ENCODE measurements at places on chromosomes 1 and 21.

DNA sequence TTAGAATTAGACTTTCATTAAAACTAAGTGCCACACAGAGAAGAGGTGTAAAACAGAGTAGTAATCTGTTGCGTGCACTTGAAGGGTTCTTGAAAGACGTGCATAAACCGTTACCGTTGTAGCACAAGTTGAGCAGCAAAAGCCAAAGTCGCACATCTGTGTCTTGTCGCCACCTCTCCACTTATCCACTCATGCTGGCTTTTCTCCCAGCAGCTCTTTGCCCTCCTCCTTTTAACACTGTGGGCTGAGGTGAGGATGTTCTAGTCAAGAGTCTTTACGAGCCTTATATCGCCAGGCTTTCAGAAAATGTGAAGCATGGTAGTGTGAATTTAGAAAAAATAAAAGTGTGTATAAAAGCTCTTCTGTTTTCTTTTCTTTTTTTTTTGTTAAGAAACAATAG, 48.0 kb downstream of the NR5A2 start:
- peak; percentile 14 for DNase-seq

DNA sequence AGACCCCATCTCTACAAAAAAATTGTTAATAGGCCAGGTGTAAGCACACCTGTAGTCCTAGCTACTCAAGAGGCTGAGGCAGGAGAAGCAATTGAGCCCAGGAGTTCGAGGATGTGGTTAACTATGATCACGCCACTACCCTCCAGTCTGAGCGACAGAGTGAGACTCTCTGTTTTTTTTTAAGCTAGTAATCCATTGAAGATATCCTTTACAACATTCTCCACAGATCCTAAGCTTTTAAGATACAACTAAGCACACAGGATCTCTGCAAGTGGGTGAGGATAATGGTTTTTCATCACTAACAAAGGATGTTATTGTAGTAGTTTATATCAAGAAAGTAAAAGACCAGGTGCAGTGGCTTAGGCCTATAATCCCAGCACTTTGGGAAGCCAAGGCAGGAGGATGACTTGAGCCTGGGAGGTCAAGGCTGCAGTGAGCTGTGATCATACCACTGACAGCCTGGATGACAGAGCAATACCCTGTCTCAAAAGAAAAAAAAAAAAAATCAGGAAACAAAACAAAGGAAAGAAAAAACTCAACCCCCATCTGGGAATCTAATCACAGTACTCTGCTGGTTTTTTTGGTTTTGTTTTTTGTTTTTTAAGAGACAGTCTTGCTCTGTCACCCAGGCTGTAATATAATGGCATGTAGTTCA, 166.1 kb downstream of the RERE start:
- DNase-seq = no peak

- peak; percentile 65 for DNase-seq
Measured at GRCh38 chr1:23062271-23062670, 43.0 kb downstream of the KDM1A start.

DNA sequence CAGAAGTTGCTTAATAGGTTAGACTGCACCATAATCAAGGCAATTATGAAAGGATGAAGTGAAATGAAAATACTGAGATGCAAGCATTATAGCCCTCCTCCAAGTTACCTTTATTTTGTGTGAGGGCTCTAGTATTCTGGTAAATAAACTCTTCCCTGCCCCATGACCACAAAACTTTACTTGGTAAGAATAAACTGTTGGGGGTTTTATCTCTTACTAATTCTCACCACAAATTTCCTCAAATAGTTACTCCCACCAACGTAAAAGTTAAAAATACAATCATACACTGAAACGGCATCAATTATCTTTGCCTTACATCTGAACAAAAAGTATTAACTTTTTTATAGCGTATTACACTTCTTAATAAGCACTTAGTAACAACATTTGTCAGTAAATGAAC, 29.5 kb downstream of the C21orf91 start:
- DNase-seq = no peak

- DNase-seq = no peak
Measured at GRCh38 chr1:109391626-109392025, 6.1 kb downstream of the SORT1 start.

DNA sequence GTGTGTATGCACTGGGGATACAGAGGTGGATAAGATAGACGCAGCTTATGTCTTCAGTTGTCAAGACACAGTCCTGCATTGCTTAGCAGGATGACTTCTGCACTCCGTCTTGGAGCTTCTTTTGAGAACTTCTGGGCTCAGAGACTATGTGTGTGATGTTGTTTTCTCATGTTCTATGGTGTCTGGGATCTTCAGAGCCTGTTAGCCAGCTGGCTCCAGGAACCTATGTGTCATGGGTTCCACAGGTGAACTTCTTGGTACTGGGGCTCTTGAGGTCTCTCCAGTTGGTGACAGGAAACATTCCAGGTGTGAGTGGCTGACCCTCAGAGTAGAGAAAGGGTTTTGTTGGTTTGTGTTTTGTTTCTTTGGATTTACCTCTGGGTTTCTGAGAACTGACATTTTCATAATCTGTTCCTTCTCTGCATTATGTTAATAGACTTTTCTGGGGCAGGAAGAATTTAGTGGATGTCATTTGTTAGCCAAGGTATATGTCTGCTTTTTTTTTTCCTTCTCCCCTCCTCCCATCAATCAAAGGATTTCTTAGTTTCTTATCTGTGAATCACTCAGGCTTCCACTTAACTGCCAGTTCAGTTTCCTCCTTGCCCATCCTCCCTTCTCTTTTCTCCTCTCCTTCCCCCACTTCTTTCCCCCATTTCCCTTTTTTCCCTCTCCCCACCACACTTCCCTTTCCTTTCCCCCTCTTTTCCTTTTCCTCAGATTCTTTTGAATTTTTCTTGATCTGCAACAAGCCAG, 18.1 kb downstream of the FGGY start:
- DNase-seq = peak; percentile 13

- DNase-seq = no peak
Measured at GRCh38 chr1:111620441-111620971, 917 bp downstream of the RAP1A start.

DNA sequence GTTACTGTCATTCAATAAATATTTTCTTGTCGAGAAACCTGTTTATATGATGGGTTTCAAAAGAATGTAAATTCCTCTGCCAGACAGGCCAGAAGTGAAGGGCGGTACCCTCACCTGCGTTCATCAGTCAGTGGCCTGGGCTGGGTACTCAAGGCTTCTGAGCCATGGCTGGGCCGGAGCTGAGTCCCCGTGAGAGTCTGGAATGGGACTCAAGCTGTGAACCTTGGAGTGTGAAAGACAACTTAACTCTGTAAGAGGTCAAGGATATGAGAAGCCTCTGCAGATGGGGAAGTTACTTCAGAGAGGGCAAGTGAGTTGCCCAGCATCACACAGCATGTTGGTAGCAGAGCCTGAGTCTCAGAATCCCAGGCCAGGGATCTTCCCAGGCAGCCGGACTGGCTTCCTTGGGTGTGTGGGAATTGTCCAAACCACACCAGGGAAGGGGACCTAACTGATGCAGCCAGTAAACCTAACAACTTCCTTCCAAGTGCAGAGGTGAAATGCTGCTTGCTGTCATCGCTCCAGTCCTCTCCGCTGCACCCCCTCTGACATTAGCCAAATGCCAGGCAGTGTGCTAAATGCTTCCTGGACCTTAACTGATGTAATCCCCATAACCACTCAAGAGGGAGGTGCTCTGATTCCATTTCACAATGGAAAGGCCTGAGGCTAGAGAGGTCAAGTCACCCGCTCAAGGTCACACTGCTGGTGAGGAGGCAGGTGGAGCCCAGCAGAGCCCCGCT, 4.8 kb downstream of the DISP3 start:
- no peak for DNase-seq

DNA sequence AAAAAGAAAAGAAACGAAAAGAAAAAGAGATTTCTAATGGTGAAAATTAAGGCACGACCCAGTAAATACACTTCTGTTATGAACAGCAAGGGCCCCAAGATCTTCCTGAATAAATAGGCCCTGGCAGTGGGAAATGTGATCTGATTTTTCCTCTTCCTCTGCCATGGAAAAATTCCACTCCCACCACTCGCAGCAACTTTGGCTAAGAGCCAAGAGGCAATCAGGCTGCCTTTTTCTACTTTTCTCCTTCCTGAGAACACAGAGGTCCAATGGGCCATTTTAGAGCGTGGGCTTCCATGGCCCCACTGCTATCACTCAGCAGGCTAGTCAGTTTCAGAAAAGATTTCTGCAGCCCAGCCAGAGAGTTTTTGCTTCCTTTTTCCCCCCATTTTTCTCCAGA, 33.7 kb upstream of the AK4 start:
- DNase-seq = no peak

GRCh38 chr1:86195281-86195680, 38.7 kb upstream of the COL24A1 start:
- DNase-seq = no peak

- DNase-seq = no peak
Measured at GRCh38 chr1:221806984-221807383, 65.1 kb upstream of the DUSP10 start.

DNA sequence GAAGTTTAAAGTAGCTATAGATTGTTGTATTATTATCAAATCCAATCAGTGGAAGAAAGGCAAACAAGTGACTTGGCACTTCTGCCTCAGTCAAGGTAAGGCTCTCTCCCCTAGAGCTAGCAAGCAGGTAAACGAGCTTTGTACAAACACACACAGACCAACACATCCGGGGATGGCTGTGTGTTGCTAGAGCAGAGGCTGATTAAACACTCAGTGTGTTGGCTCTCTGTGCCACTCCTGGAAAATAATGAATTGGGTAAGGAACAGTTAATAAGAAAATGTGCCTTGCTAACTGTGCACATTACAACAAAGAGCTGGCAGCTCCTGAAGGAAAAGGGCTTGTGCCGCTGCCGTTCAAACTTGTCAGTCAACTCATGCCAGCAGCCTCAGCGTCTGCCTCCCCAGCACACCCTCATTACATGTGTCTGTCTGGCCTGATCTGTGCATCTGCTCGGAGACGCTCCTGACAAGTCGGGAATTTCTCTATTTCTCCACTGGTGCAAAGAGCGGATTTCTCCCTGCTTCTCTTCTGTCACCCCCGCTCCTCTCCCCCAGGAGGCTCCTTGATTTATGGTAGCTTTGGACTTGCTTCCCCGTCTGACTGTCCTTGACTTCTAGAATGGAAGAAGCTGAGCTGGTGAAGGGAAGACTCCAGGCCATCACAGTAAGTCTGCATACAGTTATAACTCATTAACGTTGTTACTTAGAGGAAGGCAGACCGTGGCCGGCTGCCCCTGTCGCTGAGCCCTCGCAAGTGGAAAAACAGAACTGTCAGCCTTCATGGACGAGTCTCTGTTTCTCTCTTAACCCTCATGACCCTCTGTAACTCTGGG, at the start of gene PALMD:
PALMD (plus strand) TSS at position 415 of the 833 bp plus-strand sequence; CDS start at position 620, 205 bp downstream.
- peak; percentile 42 for DNase-seq

GRCh38 chr1:47638240-47638639, 200.4 kb downstream of the FOXD2 start:
- DNase-seq = no peak

- no peak for DNase-seq
Measured at GRCh38 chr1:117652421-117652820, 46.6 kb downstream of the TENT5C start.

- no peak for DNase-seq
Measured at GRCh38 chr1:192351550-192351949, 34.8 kb downstream of the RGS21 start.

- peak; percentile 72 for DNase-seq
Measured at GRCh38 chr1:48026275-48026674, 29.1 kb upstream of the TRABD2B start.

DNA sequence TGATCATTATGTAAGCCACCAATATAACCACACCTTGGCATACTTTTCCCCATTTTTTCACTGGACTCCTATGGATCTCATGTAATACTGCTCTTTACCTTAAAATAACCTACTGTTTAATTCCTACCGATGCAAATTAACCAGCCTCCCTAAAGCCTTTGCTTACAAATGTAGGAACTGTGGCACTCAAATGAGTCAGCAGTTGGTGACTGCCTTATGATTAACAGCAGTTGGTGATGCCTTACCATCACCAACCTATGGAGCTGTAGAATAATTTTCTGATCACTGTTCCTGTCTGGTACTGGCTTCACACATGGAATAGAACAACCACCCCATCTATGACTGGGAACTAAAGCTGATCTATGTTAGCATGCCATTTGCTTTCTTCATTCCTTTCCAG, 7.8 kb upstream of the NUDT17 start:
- DNase-seq = no peak

GRCh38 chr1:70038025-70038424, 167.4 kb downstream of the LRRC40 start:
- DNase-seq = no peak

DNA sequence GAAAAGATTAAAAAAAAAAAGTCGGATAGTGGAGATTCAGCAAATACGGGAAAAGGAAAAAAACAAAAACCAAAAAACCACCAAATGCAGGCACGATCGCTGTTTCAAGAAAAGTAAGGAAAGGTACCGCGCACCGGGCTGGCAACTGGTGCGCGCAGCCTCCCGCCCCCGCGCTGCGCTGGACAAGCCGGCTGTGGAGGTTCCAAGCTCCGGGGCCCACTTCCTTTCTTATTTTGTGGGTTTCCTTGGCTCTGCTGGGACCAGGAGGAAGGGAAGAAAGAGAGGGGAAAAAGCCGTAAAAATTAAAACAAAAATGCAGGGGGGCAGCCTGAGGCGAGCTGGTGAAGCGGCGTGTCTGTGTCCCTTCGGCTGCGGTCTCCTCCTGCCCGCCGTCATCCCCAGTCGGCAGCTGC, 233 bp downstream of the ADAMTS5 start:
- peak; percentile 73 for DNase-seq

DNA sequence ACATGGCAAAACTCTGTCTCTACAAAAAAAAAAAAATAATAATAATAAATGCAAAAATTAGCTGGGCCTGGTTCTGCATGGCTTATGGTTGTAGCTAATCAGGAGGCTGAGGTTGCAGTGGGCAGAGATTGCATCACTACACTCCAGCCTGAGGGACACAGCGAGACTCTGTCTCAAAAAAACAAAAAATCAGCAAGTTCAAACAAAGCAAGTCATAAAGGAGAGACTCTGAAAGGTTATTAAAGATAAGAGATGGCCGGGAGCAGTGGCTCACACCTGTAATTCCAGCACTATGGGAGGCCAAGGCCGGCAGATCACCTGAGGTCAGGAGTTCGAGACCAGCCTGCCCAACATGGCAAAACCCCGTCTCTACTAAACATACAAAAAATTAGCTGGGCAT, 28.8 kb downstream of the COP1 start:
- DNase-seq = no peak

DNA sequence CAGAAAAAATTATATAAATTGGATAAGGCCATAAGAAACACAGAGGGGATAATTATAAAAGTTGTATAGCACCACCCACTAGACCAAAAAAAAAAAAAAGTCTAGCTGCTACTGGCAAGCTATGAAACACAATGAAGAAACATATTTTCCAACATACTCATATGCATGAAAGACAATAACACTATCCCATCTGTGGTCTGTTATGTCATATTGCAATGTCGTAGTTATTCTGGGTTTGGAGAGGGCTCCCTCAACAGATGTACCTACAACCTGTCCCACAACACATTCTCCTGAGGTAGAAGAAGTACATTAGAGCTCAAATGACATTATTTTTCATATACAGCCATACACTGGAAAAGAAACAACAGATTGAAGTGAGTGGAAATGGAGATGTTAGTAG, 517.6 kb upstream of the ADGRL4 start:
- DNase-seq = no peak

- DNase-seq = peak; percentile 90
Measured at GRCh38 chr1:150364231-150365003, 470 bp downstream of the RPRD2 start.
